ENCODE measurements at places on chromosomes 7 and 10.

- no peak for DNase-seq
Observed at GRCh38 chr10:76244061-76244686, 812.8 kb downstream of the LRMDA start.

- DNase-seq = no peak
Observed at GRCh38 chr10:5619362-5620211, 46.8 kb downstream of the ASB13 start.

DNA sequence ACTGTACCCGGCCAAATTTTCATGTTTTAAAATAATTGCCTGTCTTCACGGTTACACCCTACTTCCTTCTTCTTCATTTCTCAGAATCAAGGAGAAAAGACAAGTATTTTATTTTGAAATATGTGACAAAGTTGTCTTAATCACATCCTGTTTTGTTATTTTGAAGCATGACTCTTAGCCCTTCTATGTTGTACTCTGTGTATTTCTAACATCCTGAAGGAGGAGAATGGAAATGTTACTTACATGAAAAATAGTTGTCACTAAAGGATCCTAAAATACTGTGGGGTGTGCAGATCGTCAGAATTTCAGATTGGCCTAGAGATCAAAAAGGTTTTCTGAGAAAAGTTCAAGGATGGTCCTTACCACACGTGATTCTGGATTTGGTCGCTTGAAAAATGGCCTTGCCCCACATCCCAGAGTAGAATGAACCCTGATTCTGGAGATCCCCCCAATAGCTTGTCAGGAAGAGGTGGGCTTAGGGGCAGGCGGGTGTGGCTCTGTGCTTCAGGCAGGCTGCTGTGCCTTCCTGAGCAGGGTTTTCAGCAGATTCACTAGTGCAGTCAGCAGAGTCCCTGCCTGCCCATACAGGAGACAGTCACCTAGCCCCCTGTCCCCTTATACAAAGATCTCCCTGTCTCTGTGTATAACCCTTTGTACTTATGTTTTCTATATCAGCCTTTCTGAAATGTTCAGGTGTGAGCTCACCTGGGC, 8.6 kb downstream of the UPP1 start:
- no peak for DNase-seq

DNA sequence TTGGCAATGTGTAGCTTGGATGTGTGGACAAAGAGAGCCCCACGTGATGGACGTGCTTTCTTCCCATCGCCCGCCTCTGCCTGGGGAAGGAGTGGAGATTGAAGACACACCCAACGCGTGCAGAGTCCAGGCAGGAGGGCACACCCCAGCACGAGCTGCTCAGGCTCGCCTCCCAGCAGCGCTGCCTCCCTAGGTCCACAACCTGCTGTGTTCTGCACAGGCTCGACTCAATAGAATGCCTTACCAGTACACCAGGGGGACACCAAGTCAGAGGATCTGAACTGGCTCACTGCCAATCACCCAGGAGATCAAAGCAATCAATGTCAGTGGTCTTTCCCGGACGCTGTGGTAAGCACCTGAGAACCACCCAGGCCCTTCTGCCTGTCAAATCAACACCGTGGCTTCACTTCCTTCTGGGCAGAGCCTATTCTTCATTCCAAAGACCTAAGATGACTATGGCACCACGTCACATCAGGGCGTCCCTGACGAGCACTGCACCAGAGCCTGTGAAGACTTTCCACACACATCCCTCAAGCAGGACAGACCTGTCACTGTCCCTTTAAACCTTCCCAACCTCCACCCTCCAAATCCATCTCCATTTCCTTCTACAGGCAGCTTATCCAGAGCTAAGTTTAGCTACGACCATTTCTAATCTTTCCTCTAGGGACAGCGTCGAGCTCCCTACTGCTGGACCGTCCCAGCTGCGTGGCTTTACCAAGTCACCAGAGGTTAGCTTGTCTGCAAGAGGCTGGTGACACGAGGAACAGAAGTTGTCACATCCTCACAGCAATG, 72.3 kb downstream of the AMZ1 start:
- no peak for DNase-seq

GRCh38 chr10:61639952-61640351, 22.8 kb upstream of the CABCOCO1 start:
- DNase-seq = no peak

DNA sequence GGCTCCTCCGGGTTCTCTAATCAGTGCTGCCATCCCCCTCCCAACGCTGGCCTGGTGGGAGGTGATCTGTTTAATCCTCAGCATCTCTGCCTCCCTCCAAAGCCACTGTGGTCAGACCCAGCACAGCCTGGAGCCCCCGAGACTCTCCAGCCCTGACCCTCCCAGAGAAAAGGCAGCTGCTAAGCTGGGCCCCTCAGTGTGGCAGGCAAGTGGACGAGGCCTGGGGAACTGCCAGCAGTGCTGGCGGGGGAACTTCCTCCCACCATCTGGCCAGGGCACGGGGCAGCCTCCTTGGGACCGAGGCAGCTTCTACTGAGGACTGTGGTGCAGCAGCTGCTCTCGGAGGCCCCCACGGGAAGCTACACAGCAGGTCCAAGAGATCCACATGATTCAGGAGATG, 51.1 kb downstream of the DPYSL4 start:
- no peak for DNase-seq

DNA sequence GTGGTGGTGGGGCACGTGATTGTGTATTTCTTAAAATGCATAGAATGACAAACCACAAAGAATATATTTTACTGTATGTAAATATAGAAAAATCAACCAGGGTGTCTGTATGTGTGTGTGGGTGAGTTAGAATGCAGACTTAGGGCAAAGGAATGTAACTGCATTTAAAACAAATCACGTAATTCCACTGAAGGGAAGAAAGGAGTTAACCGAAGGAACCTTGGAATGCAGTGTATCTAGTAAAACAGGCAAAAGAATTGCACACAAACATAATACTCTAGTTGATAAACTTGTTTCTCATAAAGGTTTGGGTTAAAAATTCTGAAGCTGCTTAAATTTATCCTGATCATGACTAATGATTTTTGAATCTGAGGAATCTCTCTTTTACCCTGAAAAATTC, 134.9 kb downstream of the ADRA2A start:
- DNase-seq = no peak

DNA sequence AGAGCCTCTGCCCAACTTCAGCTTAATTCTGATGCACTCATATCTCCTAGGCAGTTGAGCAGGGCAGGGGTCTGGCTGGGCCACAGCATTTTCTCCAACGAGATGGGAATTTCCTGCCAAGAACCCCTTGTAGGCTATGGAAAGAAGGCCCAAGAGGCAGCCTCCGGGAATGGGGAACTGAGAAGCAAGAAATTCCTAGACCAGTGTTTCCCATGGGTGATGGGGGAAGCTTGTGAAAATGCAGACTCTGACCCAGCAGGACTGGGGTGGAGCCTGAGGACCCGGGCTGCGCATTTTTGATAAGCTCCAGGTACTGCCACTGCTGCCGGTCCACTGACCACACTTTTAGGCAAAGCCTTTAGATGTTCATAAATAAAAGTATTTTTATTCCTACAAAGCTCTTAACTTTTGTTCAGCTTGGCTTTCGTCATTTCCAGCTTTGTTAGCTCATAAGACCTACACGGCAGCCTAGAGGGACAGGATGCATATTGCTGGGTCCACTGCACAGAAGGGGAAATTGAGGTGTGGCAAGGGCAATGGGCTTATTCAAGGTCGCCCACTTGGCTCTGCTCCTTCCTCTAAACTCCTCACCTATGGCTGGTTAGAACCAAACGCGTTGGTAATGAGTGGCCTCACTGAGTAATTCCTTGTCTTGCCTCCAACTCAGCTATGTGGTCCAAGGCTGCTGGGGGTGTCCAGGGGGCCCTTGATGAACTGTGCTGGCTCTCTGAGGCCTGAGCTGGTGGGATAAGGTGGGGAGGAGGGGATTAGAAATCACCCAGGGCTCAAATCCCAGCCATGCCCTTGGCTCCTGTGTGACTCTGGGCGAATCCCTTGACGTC, 29.5 kb downstream of the ZCCHC24 start:
- no peak for DNase-seq

- no peak for DNase-seq
Observed at GRCh38 chr10:70458329-70459060, 17.0 kb upstream of the NODAL start.

GRCh38 chr10:8898745-8899330, 844.4 kb downstream of the GATA3 start:
- no peak for DNase-seq

DNA sequence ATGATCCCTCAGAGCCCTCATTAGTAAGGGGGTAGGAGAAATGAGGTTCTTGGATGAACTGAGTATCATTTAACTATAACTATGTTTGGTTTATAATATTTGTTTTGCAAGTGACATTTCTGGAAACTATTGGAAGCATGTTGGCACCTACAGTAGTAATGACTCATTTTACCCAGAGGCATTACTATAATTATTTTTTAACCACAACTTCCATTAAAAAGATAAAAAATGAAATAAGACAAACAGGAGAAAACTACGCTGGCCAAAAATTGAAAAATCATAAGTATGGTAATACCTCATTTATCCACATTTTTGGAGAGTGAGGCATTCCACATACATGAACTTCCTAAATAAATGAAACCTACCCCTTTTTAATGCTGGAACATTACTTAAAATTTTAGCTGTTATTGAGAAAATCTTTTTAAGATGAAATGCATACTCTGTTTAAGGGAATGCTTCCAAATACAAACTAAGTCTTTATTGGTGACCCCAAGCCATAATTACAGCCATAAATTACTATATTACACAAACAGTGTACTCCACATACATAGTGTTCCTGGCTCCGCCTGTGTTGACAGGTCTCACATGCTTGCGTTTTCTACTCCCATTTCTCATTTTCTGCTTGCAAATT, 84.6 kb upstream of the CAPZA2 start:
- no peak for DNase-seq

DNA sequence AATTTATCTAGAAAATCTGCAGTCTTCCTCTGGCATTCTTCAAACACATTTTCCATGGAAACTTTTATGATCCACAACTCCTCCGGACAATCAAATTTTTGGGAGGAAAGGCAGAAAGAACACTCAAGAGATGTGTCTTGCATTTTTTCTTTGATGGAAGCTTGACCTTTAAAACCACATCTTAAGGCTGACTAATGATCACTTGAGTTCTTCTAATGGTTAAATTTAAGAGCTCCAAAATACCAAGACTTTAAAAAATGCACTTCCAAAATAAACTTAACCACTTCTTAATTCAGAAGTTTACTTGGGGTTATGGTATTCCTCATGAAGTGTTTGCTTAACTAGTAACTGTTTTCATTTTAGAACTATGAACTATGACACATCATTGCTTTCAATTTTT, 43.3 kb downstream of the ETV1 start:
- DNase-seq = no peak

DNA sequence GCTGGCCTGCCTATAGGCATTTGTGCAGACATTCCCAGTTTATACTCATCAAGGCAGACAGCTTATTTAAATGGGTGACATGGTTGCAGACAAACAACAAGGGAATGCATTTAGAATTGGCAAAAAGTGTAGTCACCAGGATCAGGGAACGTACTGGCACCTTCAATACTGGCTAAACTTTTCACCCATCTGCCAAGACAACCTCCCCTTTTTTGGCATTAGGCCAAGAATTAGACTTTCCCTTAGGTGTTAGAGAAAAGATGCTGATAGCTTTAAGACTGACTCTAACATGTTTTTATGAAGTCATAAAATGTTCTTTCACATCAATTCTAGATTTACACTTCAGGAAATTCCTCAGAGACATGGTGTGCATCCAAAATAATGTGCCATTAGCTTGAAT, 365.9 kb downstream of the PHTF2 start:
- DNase-seq = no peak

GRCh38 chr7:3918576-3918975, 617.5 kb downstream of the SDK1 start:
- DNase-seq = no peak

DNA sequence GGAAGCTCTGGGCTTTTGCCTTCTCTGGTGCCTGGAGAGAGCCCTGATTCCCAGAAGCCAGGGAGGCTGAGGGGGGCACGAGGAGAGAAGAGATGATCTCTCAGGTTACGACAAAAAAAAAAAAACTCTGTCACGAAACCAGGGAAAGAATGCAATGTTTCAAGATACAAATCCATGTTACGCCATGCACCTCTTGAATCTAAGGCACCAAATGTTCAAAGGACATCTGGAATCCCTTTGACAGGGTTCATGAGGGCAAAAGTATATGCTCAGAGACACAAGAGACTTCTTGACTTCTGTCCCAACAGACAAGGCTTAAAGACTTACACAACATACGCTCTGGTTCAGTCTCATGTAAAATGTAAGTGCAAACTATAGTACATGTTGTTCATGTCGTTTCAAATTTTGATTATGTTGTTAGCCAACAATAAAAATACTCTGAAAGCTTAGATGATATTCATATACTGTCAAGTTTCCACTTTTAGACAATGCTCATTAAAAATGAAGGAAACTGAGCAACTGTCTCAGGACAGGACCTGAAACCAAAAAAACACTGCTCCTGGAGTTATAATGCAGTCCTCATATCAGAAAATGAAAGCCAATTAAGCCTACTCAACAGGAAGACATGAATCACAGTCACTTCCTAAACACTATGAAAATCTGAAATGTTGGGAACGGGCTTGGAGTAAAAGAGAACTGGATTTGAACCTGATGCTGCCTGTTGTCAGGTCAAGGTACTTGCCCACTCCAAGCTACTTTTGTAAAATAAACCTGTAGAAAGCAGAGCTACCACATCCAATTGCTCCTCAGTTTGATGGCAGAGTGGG, 72.3 kb downstream of the CHCHD3 start:
- DNase-seq = no peak

GRCh38 chr7:2826771-2827170, 17.3 kb downstream of the GNA12 start:
- DNase-seq = no peak

GRCh38 chr10:18369859-18370473, 229.7 kb downstream of the CACNB2 start:
- DNase-seq = no peak

DNA sequence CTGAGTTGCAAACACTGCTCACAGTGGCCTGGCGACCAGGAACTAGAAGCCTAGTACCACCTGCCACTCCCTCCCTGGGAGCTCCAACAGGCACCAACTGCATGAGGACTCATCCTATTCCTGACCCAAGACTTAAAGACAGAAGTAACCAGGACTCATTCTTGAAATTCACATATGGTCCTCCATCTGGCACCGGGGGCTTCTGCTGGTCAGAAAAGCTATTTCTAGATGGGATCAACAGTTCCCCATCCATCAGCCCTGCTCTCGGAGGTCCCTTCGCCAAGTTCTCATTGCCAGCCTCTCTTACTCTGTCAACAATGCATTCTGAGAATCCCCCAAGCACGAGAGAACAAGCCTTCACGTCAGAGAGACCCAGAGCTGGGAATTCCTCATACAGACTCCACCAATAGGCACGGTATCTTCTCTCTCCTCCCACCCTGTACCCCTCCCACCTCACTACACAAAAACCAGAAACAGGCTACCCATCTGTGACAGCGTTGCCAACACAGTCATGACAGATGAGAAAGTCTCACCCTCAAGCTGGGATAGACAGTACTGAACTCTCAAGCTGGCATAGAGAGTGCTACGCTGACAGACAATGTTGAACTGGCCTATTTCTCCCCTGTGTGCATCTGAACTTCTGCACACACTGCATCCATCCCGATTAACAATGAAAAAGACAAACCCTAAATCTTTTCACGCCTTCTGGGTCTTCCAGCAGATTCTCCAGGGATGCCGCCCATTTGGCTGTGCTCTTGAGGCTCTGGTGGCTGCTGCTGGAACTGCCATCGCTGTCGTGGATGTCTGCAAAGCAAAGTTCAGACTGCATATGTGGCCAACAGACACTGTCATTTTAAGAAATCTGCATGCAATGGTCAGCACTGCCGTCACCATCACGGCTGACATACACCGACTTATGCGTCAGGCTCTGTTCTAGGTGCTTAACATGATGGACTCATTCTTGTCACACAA, 15.6 kb downstream of the RGS10 start:
- no peak for DNase-seq

Data from forelimb muscle (tissue), 1 donor.